ENCODE measurements at places on chromosomes 16 and 17. TPM values are rescaled to one million over a fixed set of nuclear protein-coding genes. Genes with fewer than 3 reads are reported as not detected.

DNA sequence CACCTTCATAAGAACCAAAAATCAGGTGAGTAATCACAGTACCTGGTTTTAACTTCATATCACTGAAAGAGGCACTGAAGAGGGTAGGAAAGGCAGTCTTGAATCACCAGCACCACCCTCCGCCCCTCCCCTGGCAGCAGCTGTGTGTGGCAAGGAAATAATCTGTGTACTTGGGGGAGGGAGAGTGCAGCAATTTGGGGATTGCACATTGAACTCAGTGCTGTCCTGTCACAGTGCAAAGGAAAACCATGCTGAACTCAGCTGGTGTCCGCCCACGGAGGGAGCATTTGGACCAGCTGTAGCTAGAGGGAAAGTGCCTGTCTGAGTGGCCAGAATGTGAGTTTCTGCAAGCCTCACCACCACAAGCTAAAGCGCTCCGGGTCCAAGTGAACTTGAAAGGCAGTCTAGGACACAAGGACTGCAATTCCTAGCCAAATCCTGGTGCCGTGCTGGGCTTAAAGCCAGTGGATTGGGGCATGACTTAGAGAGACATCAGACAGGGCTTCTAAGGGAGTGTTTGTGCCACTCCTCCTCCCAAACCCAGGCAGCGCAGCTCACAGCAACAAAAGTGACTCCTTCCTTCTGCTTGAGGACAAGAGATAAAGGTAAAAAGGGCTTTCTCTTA lies 39.7 kb upstream of the ALDH3A1 start:
- H3K36me3 ChIP-seq = no peaks in the 10 kb centered on the region
- DNase-seq = no peak
- H3K27me3 ChIP-seq = no peaks in the 10 kb centered on the region
- H3K4me3 ChIP-seq = no peak overlapping the region
- H3K27ac ChIP-seq = no peak overlapping the region

DNA sequence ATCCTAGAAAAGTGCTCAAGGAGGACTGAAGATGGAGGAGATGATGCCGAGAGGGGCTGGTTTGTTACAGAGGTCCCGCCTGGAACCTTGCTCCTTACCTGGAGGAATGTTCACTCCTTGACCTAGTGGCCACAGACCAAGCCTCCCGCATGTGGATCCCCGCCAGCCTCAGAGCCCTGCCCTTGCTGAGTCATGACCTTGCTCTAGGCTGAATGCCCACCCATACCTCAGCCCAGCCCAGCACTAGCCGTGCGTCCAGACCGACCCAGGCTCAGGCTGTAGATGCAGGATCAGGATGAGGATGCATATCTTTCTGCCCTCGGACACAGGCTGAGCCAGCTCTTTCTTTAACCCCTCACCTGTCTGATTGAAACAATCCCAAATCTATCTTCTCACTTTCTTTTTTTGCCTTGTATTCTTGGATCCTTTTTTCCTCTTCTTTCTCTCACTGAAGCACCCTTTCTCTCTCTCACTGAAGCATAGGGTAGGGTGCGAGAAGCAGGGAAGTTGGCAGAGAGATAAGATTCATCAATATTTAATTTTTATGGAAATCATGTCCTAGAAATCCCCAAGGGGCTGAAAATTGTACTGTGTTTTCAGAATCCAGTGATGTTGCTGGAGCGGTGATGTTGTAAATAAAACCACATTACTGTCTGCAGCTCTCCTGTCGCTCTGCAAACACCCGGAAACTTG lies 34.9 kb downstream of the WSCD1 start:
- H3K27me3 ChIP-seq = peaks cover 8% of the 10 kb centered on the region
- no peak overlapping the region for H3K4me3 ChIP-seq
- H3K4me1 ChIP-seq = no peaks in the 10 kb centered on the region
- no peaks in the 10 kb centered on the region for H3K36me3 ChIP-seq

GRCh38 chr17:57580055-57580739 lies 164.9 kb downstream of the CCDC182 start:
- peak; percentile 85 for DNase-seq
- H3K36me3 ChIP-seq = no peaks in the 10 kb centered on the region
- no peaks in the 10 kb centered on the region for H3K27me3 ChIP-seq
- peaks cover 94% of the 10 kb centered on the region for H3K4me1 ChIP-seq
- no peak overlapping the region for H3K4me3 ChIP-seq

GRCh38 chr16:14529010-14529669 lies 100.9 kb downstream of the PARN start:
- DNase-seq = peak; percentile 94
- H3K4me3 ChIP-seq = no peak overlapping the region
- H3K4me1 ChIP-seq = peaks cover 53% of the 10 kb centered on the region
- H3K27ac ChIP-seq = peak overlapping the region; percentile 48
- H3K36me3 ChIP-seq = peaks cover 5% of the 10 kb centered on the region
- H3K27me3 ChIP-seq = no peaks in the 10 kb centered on the region

GRCh38 chr17:76940738-76941350 lies 72.6 kb downstream of the MGAT5B start:
- H3K27me3 ChIP-seq = peaks cover 43% of the 10 kb centered on the region
- H3K4me3 ChIP-seq = no peak overlapping the region
- DNase-seq = peak; percentile 23
- no peaks in the 10 kb centered on the region for H3K36me3 ChIP-seq
- peaks cover 9% of the 10 kb centered on the region for H3K4me1 ChIP-seq
- H3K27ac ChIP-seq = no peak overlapping the region

GRCh38 chr16:71840052-71840451 lies 5.7 kb upstream of the ATXN1L start:
- peaks cover 22% of the 10 kb centered on the region for H3K4me1 ChIP-seq
- no peaks in the 10 kb centered on the region for H3K36me3 ChIP-seq
- no peaks in the 10 kb centered on the region for H3K27me3 ChIP-seq
- no peak overlapping the region for H3K27ac ChIP-seq

GRCh38 chr16:81376880-81377279 lies 62.1 kb downstream of the GAN start:
- H3K27ac ChIP-seq = no peak overlapping the region
- peaks cover 42% of the 10 kb centered on the region for H3K36me3 ChIP-seq
- no peak overlapping the region for H3K4me3 ChIP-seq
- no peak for DNase-seq
- no peaks in the 10 kb centered on the region for H3K4me1 ChIP-seq
- no peaks in the 10 kb centered on the region for H3K27me3 ChIP-seq

DNA sequence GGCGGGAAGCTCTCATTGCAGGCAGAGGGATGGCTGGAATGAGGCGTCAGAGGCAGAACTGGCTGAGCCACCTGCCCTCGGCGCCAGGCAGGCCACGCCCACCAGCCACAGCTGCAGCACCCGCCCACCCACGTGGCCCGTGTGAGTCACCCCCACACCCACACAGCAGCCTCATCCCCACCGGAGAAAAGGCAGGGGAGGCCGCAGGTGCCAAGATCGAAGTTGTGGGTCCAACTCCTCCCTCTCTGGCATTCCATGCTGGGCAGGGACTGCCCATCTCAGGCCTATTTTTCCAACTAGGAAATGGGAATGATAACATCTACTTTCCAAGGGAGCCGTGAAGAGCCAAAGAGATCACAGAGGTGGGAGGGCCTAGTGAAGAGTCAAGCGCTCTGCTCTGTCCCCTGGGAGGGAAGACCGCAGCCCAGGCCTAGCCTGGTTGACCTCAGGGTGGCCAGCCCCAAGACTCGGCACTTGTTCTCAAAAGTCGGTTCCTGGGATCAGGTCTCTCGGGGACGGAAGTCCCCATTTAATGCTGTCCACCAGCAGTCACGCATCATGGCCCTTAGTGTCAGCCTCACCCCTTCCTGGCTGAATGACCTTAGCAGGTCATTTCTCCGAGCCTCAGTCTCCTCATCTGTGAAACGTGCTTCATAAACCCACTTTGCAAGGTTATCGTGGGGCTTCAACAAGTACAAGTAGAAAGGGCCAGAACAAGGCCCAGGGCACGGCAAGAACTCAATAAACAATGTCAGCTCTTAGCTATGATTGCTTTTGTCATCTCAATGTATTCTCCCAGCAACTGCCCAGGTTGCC lies at the start of gene TRPV3:
TSS of gene TRPV3 (minus strand) at position 45 of the 816 bp plus-strand sequence. CDS start 2,962 bp downstream, outside the sequence.
- peaks cover 27% of the 10 kb centered on the region for H3K4me1 ChIP-seq
- H3K36me3 ChIP-seq = no peaks in the 10 kb centered on the region
- H3K27ac ChIP-seq = no peak within 1 kb of the TSS
- H3K4me3 ChIP-seq = no peak within 1 kb of the TSS
- peaks cover 6% of the 10 kb centered on the region for H3K27me3 ChIP-seq

GRCh38 chr16:50037662-50038220 lies 12.7 kb downstream of the CNEP1R1 start:
- H3K27ac ChIP-seq = no peak overlapping the region
- peaks cover 72% of the 10 kb centered on the region for H3K4me1 ChIP-seq
- H3K36me3 ChIP-seq = peaks cover 1% of the 10 kb centered on the region
- no peaks in the 10 kb centered on the region for H3K27me3 ChIP-seq
- H3K4me3 ChIP-seq = no peak overlapping the region

DNA sequence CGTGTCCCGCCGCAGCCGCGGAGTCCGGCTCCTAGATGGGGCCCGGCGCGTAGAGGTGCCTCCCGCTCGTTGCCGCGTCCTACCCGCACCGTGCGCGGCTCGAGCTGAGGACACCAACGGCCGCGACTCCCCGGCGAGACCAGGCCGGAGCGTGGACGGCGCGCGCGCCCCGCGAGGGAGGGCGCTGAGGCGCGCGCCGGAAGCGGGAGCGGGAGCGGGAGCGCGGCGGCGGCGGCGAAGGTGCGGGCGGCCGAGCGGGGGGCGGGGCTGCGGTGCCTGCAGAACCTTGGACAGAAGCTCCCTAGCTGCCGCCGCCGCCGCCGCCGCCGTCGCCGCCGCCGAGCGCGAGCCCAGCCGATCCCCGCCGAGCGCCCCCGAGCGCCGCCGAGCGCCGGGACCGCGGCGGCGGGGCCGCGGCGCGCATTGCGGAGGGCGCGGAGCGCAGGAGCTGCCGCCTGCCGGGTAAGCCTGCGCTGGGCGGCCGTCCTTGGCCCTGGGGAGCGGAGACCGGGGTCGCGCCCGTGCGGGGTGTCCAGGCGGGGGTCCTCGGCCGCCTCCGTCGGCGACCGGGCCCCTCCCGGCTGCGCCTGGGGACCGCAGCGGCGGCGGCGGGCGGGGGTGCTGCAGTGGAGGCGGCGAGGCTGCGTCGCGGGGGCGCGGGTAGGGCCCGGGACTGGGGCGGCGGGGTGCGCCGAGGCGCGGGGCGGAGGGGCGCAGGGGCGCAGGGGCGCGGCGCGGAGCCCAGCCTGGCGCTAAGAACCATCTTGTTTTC lies at the start of gene CDK5R1:
TSS of gene CDK5R1 (plus strand) at position 293 of the 772 bp plus-strand sequence. CDS start 628 bp downstream, outside the sequence.
- H3K36me3 ChIP-seq = peaks cover 8% of the 10 kb centered on the region
- DNase-seq = peak; percentile 41
- peak within 1 kb of the TSS; percentile 64 for H3K27ac ChIP-seq
- H3K27me3 ChIP-seq = no peaks in the 10 kb centered on the region

GRCh38 chr16:87493608-87494280 lies 920 bp upstream of the ZCCHC14 start:
- no peaks in the 10 kb centered on the region for H3K27me3 ChIP-seq
- DNase-seq = no peak
- H3K4me1 ChIP-seq = peaks cover 70% of the 10 kb centered on the region
- H3K4me3 ChIP-seq = peak overlapping the region; percentile 49
- no peaks in the 10 kb centered on the region for H3K36me3 ChIP-seq

DNA sequence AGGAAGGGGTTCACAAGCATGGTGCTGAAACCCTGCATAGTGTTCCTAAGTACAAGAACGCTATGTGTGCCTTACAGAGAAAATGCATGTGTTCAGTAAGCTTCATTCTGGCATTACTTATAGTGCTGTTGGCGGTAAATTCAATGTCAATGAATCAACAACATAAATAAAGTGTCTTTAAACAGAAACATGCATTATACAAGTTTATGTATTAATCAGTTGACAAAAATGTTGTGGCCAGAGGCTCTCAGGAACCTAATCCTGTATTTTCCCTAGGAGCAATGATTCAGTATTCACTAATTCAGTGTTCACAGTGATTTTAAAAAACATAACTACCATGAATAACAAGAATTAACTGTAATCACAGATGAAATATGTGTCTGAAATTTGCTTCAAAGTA lies 47.1 kb upstream of the MYOCD start:
- H3K4me1 ChIP-seq = no peaks in the 10 kb centered on the region
- H3K27me3 ChIP-seq = no peaks in the 10 kb centered on the region

DNA sequence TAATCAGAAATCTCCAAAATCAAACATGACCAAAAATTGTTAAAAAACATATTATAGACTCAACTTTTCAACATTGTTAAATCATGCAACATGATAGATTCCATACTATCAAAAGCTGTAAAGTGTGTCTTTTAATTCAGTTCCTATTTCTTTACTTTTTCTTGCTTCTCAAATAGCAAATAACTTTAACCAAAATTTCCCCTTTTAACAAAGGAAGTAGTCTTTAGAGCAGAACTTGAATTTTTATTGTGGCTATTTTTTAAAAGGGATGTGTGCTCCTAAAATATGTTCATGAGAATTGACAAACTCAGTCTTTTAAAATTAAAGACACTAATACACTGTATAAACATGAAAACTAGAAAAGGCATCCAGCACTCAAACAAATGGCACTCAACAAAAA lies 49.1 kb downstream of the SPAG9 start:
- no peak overlapping the region for H3K27ac ChIP-seq
- H3K27me3 ChIP-seq = no peaks in the 10 kb centered on the region
- no peak overlapping the region for H3K4me3 ChIP-seq

DNA sequence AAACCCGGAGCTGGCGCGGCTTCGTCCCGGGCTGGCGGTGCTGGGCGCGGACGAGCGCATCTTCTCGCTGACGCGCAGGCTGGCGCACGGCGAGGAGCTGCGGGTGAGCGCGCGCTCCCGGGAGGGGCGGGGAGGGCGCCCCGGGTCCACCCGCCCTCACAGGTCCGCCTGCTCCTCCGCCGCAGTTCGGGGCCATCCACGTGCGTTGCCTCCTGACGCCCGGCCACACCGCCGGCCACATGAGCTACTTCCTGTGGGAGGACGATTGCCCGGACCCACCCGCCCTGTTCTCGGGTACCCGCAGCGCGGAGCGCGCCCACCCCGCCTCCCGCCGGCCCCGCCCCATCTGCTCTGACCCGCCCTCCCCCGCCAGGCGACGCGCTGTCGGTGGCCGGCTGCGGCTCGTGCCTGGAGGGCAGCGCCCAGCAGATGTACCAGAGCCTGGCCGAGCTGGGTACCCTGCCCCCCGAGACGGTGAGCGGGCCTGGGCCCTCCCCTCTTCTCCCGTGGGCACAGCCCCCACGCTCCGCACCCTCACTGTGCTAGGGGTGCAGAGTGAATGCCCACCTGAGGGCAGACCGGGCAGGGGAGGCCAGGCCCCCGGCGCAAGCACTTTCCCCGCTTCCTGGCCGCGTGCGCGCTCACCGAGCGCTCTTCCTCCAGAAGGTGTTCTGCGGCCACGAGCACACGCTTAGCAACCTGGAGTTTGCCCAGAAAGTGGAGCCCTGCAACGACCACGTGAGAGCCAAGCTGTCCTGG lies 1.4 kb downstream of the HAGHL start:
- peaks cover 3% of the 10 kb centered on the region for H3K27me3 ChIP-seq
- H3K4me1 ChIP-seq = peaks cover 11% of the 10 kb centered on the region
- H3K4me3 ChIP-seq = peak overlapping the region; percentile 23
- H3K27ac ChIP-seq = no peak overlapping the region
- DNase-seq = no peak
- H3K36me3 ChIP-seq = peaks cover 1% of the 10 kb centered on the region

Gene USP7
- total RNA-seq = 177 TPM

Gene PRSS33
- not detected for total RNA-seq

Gene PRSS21
- total RNA-seq = not detected

Gene OR4D1
- not detected for total RNA-seq

Gene APOH
- 4,846 TPM for total RNA-seq

Gene CRK
- 66.2 TPM for total RNA-seq

Gene ITGB3
- total RNA-seq = 0.31 TPM

Gene BEAN1
- 0.29 TPM for total RNA-seq

Gene CDH8
- total RNA-seq = not detected

Gene KNOP1
- total RNA-seq = 80.3 TPM

Gene TBC1D3C
- total RNA-seq = 0.33 TPM

Gene GAS7
- total RNA-seq = 6.9 TPM
